ENCODE measurements at places on chromosomes 2 and 18. TPM values are rescaled to one million over a fixed set of nuclear protein-coding genes. Genes with fewer than 3 reads are reported as not detected.

The SCN2A gene
- total RNA-seq: not detected

The COL4A3 gene
- 18.3 TPM for total RNA-seq

The RAB12 gene
- total RNA-seq: 25.3 TPM

The C2orf81 gene
- 5.5 TPM for total RNA-seq

The KLHL14 gene
- 46.5 TPM for total RNA-seq

Data from activated B cell treated with CpG ODN at 0.5 μM for 24 hours (primary cell).